HFF-Myc (cell line): ENCODE measurements at places on chromosomes 2 and 18.

- DNase-seq = no peak
These were observed 263.2 kb downstream of the TGIF1 start for GRCh38 chr18:3713166-3713565.

GRCh38 chr2:26540306-26540705 lies 62.4 kb upstream of the OTOF start:
- DNase-seq = no peak

- no peak for DNase-seq
These were observed at the start of gene ALPI for GRCh38 chr2:232455426-232456255. Gene ALPI (plus strand): TSS chr2:232456153. CDS start chr2:232456200, 47 bp downstream.

GRCh38 chr2:162258169-162258568 lies 14.9 kb upstream of the FAP start:
- DNase-seq = no peak

DNA sequence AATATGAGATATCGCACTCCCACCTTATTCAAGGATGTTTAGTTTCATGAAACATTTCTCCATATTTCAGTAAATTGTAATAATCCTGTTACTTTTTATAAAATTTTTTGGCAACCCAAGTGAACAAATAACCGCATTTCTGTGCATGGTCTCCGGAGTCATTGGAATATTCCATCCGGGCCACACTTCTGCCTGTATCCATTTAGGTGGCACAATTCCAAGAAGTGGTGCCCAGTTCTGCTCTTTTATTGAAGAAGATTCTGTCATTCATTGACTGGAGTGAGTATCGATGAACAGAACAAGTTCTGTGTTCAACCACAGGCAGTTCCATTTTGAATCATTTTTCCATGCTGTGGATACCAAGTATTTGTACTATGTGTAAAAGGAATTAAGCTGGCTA lies 26.6 kb upstream of the ICOS start:
- no peak for DNase-seq

GRCh38 chr18:6682437-6683111 lies 46.9 kb upstream of the ARHGAP28 start:
- DNase-seq = no peak
